RPMI8226 (cell line): ENCODE measurements at places on chromosomes 5 and 9.
A peak's percentile ranks its signal among the peaks of the same experiment; 100 is the strongest.

DNA sequence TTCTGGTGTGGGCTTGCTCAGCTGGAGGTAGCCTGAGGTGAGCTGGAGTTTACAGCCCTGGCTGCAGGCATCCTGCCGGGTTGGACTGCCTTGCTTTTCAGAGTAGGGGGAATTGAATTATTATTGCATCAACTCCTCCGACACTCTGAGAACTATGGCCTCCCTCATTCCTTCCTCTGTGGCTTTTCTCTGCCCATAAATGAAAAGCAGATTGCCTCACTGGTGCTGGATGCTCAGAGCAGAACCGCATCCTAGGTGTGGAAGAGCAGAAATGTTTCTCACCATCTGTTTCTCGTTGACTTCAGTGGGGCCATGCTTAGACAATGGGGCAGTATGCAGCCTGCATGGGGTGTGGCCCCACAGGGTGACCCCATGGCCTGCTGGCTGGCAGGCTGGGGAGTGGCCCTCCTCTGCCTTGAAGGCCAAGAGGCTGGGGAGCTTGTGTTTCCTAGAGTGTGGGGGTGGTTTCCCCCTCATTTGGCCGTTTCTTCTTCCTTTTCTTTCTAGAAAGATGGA is 27.3 kb upstream of the TGFBI start:
- DNase-seq, result no peak

GRCh38 chr5:74373076-74373475 is 267.5 kb downstream of the ENC1 start:
- no peak for DNase-seq

- no peak for DNase-seq
Measured at GRCh38 chr5:179455320-179455719, 95.0 kb upstream of the RUFY1 start.

DNA sequence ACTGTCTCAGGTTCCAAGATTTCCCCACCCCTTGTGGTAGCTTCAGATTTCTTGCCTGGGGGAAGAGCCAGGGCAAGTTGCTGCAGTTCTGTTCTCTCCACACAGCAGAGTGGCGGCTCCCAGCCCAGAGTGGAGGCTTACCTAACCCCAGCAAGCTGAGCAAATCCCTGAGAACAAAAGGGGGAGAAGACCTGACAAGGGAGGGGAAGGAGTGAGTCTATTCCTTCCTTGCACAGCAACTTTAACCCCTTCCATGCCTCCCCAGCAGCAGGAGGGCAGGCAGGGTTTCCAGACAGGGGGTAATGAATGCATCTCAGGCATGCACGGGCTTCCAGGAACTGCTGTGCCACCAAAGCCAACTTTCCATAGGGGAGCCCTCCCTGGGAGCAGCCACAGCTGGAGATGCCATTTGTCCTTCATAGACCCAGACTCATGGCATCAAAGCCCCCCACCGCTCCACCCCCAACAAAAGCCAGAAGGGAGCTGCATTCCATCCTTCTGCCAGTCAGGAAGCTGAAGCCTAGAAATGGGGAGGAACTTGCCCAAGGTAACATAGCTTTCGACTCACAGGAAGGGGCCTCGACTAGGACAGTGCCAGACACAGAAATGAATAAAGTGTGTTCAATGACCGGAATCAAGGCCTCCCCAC is 28.8 kb upstream of the FAT2 start:
- DNase-seq, result no peak

- DNase-seq, result no peak
Measured at GRCh38 chr9:15178631-15179030, 128.4 kb downstream of the TTC39B start.

- DNase-seq, result no peak
Measured at GRCh38 chr9:33380390-33381094, 21.8 kb downstream of the AQP7 start.

- DNase-seq, result no peak
Measured at GRCh38 chr9:6171667-6172066, 43.9 kb upstream of the IL33 start.

- DNase-seq, result no peak
Measured at GRCh38 chr5:164532235-164532900, 1026.9 kb downstream of the MAT2B start.

DNA sequence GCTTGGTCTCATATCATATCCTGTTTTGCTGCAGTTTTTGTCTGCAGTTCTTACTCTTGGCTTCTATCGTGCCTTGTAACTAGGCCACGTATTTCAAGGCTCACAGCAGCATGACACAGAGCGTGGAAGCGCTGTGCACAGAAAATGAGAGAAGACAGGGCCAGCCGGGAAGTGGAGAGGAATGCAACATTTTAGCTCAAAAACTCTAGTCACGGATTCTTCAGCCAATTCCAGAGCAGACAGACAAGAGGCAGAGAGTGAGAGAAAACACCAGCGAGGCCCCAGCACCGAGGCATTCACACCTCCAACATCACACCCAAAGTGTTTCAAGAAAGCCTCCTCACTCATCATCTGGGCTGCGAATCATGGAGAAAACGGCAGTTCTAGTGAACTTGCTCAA is 160.8 kb downstream of the DNAH5 start:
- no peak for DNase-seq

GRCh38 chr5:8912106-8912505 is 633.8 kb downstream of the SEMA5A start:
- no peak for DNase-seq

- DNase-seq, result no peak
Measured at GRCh38 chr9:28930766-28931165, 1357.5 kb upstream of the C9orf72 start.

- peak; percentile 55 for DNase-seq
Measured at GRCh38 chr5:135034236-135034962, 371 bp upstream of the PITX1 start.

DNA sequence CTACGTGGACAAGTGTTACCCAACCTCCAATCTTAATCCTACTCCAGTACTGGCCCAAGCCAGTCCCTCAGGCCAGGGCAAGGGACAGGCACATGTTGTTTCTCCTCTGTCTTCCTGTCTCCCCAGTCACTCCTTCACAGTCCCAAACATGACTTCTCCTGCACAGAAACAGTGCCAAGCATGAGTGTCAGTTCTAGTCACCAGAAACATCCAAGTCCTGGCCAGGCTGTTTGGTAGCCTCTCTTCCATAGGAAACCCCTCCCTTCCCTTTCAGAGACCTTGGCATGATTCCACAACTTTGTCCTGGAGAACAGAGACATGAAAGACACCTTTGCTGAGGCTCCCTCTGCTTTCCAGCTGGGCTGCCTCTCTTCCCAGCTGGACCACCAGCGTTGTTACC is 56.2 kb upstream of the SLC2A8 start:
- no peak for DNase-seq

DNA sequence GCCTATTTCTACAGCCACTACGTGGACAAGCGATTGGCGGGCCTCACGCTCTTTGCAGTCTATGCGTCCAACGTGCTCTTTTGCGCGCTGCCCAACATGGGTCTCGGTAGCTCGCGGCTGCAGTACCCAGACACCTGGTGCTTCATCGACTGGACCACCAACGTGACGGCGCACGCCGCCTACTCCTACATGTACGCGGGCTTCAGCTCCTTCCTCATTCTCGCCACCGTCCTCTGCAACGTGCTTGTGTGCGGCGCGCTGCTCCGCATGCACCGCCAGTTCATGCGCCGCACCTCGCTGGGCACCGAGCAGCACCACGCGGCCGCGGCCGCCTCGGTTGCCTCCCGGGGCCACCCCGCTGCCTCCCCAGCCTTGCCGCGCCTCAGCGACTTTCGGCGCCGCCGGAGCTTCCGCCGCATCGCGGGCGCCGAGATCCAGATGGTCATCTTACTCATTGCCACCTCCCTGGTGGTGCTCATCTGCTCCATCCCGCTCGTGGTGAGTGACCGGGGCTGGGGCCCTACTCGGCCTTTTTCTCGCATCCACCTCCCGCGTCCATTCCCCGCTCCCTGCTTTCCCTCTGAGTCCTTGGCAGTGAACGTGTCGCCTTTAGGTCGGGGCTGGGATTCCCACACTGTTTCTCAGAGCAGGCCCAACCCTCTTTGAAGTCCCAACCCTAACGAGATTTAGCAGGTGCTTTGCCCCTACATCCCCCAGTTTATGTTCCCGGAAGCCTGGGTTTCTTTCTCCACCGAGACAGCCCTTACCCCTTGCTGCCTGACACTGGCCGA is 1.8 kb downstream of the PTGER4 start:
- peak; percentile 40 for DNase-seq

GRCh38 chr5:88116396-88116795 is 152.2 kb downstream of the TMEM161B start:
- no peak for DNase-seq

GRCh38 chr5:80668016-80668969 is 13.5 kb upstream of the DHFR start:
- peak; percentile 14 for DNase-seq

- no peak for DNase-seq
Measured at GRCh38 chr5:173613433-173614159, 2.9 kb downstream of the BOD1 start.

- no peak for DNase-seq
Measured at GRCh38 chr5:58246461-58246944, 213.4 kb downstream of the PLK2 start.

GRCh38 chr5:137630216-137630971 is 105.5 kb downstream of the KLHL3 start:
- no peak for DNase-seq

GRCh38 chr9:135413086-135413375 is 66.6 kb upstream of the PPP1R26 start:
- DNase-seq, result no peak

GRCh38 chr9:118230329-118230728 is 526.1 kb downstream of the TLR4 start:
- no peak for DNase-seq

GRCh38 chr9:112348257-112349007 is 15.0 kb upstream of the PTBP3 start:
- DNase-seq, result peak; percentile 61

GRCh38 chr9:92480986-92481633 is 1.2 kb downstream of the ASPN start:
- DNase-seq, result no peak

GRCh38 chr5:73486119-73486899 is 11.9 kb upstream of the BTF3 start:
- no peak for DNase-seq

DNA sequence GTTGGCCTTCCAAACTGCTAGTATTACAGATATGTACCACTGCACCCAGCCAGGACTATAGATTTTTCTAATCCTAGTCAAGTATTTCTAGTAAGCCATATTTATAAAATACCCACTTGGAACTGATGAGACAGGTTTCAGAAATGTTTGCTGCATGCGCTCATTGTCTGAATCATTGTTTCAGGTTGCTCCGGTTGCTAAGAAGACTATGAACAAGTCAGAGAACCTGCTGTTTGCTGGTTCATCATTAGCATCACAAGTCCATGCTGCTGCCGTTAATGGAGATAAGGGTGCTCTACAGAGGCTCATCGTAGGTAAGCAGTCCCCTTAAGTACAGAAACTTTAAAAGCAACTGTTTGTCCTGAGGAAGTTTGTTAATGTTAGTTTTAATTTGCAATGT is 5.3 kb downstream of the INVS start:
- no peak for DNase-seq

DNA sequence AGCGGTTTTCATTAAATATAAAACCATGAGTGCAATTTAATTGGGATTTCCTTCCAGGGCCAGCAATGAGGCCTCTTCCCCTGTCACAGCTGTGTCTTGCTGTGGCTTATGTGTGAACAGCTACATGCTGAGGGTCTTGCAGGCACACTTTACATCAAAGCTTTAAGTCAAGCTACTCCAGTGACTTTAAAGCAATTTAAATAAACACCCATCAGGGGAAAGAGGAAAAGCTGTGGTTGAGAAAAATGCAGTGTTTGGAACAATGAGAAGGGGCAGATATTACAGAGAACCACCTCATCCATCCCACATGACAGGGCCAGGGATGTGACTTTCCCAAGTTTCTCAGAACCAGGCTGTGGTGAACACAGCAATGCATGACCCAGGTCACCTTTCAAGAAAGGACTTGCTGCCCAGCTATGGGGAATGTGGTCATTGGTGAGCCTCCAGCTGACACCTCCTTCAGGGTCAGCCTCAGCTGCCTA is 115.9 kb upstream of the LPAR1 start:
- no peak for DNase-seq

- no peak for DNase-seq
Measured at GRCh38 chr9:131099102-131099606, 2.8 kb downstream of the AIF1L start.

DNA sequence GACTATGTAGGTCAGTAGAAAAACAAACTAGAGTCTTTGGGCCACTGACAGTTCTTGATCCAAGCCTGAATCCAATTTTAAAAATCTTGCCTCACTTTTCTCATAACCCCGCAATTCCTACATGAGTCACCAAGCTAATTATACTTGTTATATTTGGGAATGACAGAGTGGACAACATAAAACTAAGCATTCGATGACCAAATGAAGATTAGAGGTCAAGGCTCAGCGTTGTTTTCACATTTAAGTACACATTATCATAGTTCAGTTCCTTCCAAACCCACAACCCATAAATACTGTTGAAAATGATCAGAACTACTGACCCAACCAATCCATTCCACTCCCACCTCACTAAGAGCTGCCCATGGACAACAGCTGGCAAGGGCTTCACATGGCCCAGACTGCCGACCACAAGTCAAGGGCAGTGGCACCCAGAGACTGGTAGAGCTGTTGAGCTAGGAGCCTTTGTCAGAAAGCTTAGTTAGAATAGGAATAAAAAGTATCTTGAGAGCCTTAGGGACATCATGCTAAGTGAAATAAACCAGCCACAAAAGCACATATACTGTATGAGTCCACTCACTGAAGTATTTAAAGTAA is 64.2 kb downstream of the MYO10 start:
- no peak for DNase-seq

DNA sequence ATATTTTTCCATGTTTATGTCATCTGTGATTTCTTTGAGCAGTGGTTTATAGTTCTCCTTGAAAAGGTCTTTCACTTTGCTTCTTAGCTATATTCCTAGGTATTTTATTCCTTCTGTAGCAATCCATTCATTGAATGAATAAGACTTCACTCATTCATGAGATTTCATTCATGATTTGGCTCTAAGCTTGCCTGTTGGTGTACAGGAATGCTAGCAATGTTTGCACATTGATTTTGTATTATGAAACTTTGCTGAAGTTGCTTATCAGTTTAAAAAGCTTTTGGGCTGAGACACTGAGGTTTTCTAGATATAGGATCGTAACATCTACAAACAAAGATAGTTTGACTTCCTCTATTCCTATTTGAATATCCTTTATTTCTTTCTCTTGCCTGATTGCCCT is 15.9 kb downstream of the RLN2 start:
- DNase-seq, result no peak
